ENCODE measurements at places on chromosomes 16 and 17. TPM values are rescaled to one million over a fixed set of nuclear protein-coding genes. Genes with fewer than 3 reads are reported as not detected.
A peak's percentile ranks its signal among the peaks of the same experiment; 100 is the strongest.

DNA sequence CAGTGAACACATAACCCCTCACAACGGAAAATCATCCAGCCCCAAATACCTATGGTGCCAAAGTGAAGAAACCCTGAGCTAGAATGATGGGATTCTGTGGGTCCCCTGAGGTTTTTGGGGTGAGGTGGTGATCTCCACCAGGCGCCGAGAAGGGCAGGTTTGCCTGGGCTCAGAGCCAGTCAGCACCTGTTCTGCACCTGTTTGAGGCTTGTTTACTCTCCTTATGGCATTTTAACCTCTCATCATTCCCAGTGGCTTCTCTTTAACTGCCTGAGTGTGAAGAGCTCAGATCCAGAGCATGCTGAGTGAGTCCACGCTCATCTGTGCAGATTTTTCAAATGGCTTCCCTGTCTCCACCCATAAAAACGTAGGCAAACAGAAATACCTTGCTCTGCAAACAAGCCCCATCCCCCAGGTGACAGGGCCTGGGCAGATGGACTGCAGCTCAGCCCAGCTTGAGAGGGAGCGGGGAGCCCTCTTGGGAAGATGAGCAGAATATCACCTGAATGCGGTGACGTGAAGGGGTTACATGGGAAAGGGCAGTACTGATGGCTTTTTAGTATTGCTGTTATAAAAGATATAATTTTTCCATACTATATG is 40.1 kb upstream of the CLEC19A start:
- DNase-seq = no peak

DNA sequence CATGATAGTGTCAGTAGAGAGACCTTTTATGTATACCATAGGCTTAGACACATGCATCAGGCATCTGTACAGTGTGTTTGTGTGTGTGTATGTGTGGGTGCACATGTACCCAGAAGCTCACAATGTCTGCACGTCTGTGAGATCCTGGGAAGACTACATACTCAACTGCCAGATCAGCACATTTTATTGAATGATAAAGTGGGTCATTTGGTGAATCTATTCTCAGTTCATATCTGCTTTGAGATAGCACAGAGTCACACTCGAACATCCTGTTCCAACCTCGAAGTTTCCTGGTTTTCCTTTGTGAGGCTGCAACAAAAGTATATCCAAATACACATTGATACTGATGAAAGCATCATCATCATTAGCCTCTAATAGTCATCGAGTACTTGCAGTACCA is 63.6 kb downstream of the MAF start:
- no peak for DNase-seq

The KCTD13 gene
- total RNA-seq = 51.4 TPM

GRCh38 chr16:67023689-67024088 is 5.3 kb upstream of the CBFB start:
- no peak for DNase-seq

GRCh38 chr17:70332356-70333210 is 163.3 kb downstream of the KCNJ2 start:
- DNase-seq = no peak

The SALL1 gene
- not detected for total RNA-seq

DNA sequence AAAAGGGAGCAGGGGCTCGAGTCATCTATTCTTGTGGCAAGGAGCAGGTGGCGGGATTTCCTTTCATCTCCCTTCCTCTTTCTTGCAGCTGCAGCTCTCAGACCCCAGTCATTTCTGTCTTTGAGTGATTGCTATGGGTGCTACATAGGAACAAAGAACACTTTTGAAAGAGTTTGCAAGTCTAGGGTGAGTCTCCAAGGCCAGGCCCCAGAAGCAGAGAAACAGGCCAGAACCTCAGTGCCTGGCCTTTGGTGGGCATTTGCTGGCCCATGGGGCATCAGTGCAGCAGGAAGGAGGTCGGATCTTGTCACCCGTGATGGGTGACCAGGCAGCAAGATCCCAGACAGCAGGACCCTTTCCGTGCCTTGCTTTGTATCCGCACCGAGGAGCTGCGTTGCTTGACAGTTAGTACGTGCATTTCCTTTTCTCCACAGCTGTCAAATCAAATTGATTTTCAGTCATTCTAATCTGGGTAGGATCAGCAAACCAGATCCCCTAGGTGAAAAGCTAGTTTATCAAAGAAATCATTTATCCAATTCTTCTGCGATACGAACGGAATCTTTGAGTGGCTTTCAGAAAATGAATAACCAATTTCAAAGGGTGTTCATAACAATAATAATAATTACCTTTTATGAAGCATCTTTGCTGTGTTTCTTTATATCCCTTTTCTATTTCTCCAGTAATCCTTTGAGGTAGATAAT is 244.6 kb upstream of the MAF start:
- DNase-seq = peak; percentile 61

- DNase-seq = peak; percentile 88
Observed at GRCh38 chr17:50816771-50817751, 18.3 kb upstream of the WFIKKN2 start.

The PRAC1 gene
- not detected for total RNA-seq

GRCh38 chr16:52074133-52074532 is 472.8 kb downstream of the TOX3 start:
- no peak for DNase-seq

DNA sequence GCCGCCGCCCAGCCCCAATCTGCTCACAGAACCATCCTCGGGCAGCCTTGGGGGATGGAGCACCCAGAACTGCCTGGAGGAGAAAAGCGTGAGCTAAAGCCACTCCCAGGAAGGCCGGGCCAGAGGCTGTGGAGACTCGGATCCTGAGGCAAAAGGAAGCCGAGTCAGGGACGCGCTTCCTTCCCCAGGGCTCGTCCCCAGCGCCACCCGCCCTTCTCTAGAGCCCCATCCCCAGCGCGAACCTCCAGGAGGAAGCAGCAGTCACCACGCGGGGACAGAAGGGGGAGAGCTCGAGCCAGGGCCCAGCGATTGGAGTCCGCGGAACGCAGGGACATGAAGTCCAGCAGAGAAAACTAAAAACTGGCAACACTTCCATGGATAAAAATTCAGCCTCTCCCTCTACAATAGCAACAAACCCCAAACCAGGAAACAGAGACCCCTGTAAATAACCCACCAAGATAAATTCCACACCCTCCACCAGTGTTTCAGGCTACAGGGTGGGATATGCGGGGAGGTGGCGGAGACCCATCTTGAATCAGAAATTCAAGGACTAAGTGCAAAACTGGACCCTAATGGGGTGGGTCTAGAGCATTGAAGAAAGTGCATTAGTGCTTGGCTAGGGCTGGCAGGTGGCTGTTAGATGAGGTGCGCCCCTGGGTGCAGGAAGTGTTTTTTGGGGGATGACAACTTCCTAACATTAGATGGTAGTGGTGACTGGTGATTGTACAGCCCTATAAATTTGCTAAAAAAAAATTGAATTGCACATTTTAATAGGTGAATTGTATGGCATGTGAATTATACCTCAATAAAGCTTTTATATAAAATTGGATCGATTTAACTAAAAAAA is 116.1 kb upstream of the METRNL start:
- peak; percentile 86 for DNase-seq
